ENCODE measurements at places on chromosomes 7 and 10. TPM values are rescaled to one million over a fixed set of nuclear protein-coding genes. Genes with fewer than 3 reads are reported as not detected.

DNA sequence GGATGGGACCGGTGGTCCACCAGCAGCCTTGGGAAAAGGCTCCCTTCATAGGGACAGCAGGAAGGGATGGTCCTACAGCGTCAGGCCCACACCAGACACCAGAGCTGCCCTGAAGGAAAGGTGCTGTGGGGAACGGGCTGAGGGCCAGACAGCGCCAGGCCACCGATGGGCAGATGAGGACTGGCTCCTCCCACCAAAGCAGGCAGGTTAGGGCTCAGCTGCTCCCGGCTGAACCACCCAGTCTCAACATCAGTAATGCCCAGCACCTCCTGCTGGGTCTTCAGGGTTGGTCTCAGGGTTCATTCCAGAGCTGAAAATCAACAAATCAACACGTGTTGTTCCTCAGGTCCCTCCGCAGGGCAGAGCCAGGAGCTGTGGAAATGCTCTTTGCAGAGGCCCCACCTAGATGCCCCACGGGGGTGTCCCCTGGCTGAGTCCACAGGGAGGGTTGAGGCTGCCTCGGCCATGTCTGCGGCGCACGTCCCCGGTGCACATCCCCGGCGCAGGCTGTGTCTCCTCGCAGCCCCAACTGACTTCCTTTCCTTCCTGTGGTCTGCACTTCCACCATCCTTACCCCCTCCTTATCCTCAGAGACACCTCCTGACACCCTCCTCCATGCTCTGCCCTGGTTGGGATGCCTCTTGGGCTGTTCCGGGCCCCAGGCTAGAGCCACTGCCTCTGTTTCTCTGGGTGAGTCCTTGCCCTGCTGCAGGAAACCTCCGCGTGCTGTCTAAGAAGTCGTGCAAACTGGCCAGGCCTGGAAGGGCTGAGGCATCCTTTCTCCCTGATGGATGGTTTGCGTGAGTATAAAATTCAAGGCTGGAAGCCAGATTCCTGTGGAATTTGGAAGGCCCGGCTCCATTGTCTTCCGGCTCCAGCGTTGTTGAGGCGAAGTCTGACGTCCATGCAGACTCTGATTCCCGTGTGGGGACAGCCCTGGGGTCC lies 32.8 kb upstream of the CFAP46 start:
- H3K27ac ChIP-seq, result no peak overlapping the region
- no peaks in the 10 kb centered on the region for H3K4me1 ChIP-seq
- H3K27me3 ChIP-seq, result no peaks in the 10 kb centered on the region
- no peaks in the 10 kb centered on the region for H3K36me3 ChIP-seq

DNA sequence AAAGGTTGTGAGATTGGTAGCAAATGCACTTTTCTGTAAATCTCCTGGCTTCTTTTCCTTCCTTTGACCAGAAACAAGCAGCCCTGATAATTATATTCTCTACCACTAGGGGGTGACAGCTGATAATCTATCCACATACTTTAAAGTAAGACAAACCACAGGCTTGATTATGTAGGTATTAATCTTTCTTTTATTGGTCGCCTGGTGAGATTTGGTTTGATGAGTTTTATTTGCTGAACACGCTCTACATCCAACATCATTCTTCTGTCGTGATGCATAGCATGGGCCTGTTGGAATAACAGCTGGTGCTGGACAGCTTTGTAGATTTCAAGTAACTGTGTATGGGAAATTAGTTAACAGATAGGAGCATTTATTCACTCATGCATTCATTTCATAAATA lies 63.5 kb downstream of the ZNF365 start:
- H3K4me1 ChIP-seq, result no peaks in the 10 kb centered on the region
- DNase-seq, result no peak
- no peak overlapping the region for H3K4me3 ChIP-seq
- no peaks in the 10 kb centered on the region for H3K27me3 ChIP-seq

Gene ZNF12
- total RNA-seq, result 32.2 TPM

Gene SEMA3E
- 2.1 TPM for total RNA-seq

DNA sequence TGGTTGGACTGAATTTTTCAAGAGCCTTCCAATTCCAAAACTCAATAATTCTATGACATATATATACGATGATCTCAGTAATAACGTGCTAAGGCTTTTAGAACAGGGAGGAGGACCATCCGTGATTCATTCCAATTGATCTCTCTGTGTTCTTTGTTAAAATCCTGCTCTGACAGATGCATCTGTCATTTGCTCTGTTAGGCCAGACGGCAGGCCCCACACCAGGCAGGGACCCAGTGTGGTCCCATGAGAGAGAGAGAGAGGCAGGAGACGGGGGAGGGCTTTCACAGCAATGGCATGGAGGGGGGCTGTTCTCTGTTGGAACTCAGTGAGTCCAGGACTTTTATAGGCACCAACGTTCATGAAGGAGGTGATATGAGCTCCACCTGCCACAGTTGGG lies 160.0 kb upstream of the INSYN2A start:
- no peak for DNase-seq
- H3K4me3 ChIP-seq, result no peak overlapping the region
- H3K4me1 ChIP-seq, result no peaks in the 10 kb centered on the region
- no peaks in the 10 kb centered on the region for H3K36me3 ChIP-seq
- H3K27me3 ChIP-seq, result no peaks in the 10 kb centered on the region

DNA sequence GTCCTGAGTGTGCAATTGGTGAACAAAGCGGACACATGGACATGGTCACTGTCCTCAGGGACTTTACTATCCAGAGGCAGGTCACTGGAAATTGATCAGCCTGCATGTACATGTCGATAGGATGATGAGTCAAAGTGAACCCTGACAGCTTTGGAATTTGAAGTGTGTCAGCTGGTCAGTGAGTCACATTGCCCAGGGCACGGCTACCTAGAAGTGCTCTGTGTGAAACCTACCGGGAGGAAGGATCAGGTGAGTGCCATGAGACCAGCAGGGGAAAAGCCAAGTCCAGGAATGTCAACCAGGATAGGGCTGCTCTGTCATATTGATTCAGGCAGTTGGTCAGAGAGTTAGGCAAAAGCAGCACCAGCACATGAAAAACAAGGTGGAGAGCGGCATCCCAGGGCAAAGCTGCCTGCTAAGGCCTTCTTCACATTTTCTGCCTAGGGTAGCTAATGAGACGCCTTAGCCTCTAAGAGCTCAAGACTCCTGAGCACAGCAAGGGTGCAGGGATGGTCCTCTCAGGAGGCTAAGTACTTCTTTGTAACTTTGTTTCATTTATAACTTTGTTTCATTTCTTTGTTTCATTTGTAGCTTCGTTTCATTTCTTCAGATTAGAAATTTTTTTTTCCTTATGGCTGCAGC lies 19.4 kb upstream of the PDCD4 start:
- DNase-seq, result peak; percentile 87
- peaks cover 12% of the 10 kb centered on the region for H3K4me1 ChIP-seq
- no peak overlapping the region for H3K4me3 ChIP-seq

DNA sequence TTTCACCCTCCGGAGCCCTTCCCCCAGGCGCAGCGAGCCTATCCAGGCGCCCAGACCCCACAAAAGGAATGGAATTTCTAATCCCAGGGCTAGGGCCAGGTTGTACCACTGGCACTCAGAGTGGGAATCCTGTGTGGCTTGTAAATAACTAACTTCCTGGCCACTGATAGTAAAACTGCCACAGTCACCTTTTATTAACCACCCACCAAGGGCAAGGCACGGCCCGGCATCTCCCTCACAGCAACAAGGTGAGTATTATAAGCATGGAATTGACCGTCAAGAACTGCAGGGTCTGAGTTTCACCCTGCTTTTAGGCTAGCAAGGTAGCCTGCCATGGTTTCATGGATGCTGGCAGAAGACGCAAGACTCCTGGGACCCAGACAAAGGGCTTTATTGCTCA lies 51.1 kb downstream of the SPOCK2 start:
- H3K27me3 ChIP-seq, result no peaks in the 10 kb centered on the region
- H3K4me1 ChIP-seq, result no peaks in the 10 kb centered on the region
- no peaks in the 10 kb centered on the region for H3K36me3 ChIP-seq

GRCh38 chr7:72413886-72414285 lies 1.7 kb upstream of the CALN1 start:
- no peaks in the 10 kb centered on the region for H3K4me1 ChIP-seq
- H3K4me3 ChIP-seq, result no peak overlapping the region
- no peaks in the 10 kb centered on the region for H3K27me3 ChIP-seq
- no peaks in the 10 kb centered on the region for H3K36me3 ChIP-seq

GRCh38 chr7:118298771-118299170 lies 74.3 kb downstream of the ANKRD7 start:
- H3K27ac ChIP-seq, result no peak overlapping the region
- H3K4me3 ChIP-seq, result no peak overlapping the region
- H3K4me1 ChIP-seq, result no peaks in the 10 kb centered on the region
- H3K27me3 ChIP-seq, result no peaks in the 10 kb centered on the region
- H3K36me3 ChIP-seq, result no peaks in the 10 kb centered on the region
- no peak for DNase-seq

- no peaks in the 10 kb centered on the region for H3K36me3 ChIP-seq
- no peak for DNase-seq
- H3K4me1 ChIP-seq, result no peaks in the 10 kb centered on the region
- H3K4me3 ChIP-seq, result no peak overlapping the region
Observed at GRCh38 chr10:120251821-120252442, 205.1 kb upstream of the PLPP4 start.

DNA sequence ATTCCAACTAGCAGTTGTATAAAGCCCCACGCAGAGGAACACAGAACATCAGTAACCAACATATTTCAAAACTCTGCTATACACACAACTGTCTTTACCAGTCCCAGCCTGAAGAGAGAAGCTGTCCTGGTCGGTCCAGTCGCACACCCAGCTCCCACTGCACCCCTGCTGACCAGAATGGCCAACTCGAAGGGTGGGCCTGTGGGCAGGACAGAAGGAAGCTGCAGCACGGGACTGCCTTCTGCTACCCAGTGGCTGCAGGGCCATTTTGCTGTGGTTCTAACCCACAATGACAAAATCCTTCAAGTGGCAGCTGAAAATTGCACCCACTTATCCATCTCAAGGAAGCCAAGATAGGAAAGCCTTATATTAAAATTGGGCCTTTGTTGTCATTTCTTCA lies 48.2 kb downstream of the GSDME start:
- no peak overlapping the region for H3K4me3 ChIP-seq
- no peaks in the 10 kb centered on the region for H3K36me3 ChIP-seq
- H3K4me1 ChIP-seq, result no peaks in the 10 kb centered on the region

DNA sequence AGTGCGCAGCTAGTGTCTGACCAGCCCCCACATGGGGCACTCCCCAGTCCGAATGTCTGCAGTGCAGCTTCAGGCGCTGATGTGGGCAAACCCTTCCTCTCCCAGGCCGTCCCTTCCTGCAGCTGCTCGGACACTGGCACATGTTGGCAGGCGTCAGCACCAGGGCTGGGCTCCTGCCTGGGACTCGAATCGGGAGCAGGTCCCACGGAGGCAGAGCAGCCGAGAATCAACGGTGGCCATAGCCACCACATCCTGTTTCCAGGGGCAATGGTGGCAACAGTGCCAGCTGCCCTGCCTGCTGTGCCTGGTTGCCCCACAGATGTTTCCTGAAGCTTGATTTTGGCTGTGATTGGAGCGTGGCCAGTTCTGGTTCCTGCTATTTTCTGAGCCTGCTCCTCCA lies 65.8 kb downstream of the MGMT start:
- no peak for DNase-seq
- H3K36me3 ChIP-seq, result no peaks in the 10 kb centered on the region
- H3K27me3 ChIP-seq, result no peaks in the 10 kb centered on the region
- no peaks in the 10 kb centered on the region for H3K4me1 ChIP-seq
- H3K4me3 ChIP-seq, result no peak overlapping the region
- no peak overlapping the region for H3K27ac ChIP-seq

GRCh38 chr7:46202379-46202778 lies 281.3 kb upstream of the IGFBP3 start:
- no peak for DNase-seq
- H3K4me3 ChIP-seq, result no peak overlapping the region
- H3K36me3 ChIP-seq, result no peaks in the 10 kb centered on the region
- H3K27ac ChIP-seq, result no peak overlapping the region

Gene TES
- 68.5 TPM for total RNA-seq

DNA sequence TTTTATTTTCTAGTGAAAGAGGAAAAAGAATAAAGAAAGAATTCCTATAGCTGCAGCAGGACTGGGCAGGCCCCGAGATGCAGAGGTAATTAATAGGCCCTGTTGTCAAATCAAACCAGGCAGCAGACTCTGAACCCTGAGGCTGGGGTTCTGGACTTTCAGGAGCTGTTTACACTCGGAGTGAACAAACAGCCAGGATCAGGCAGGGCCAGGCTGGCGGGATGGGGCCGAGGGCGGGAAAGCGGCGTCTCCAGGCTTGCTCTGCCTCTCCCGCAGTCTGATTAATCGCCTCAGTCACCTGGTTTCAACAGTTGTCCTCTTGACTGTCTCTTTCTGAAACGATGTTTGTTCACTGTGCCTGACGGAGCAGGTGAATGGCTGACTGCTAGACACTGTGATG lies 675.4 kb upstream of the FOXK1 start:
- no peaks in the 10 kb centered on the region for H3K4me1 ChIP-seq
- H3K36me3 ChIP-seq, result no peaks in the 10 kb centered on the region
- no peak for DNase-seq
- no peak overlapping the region for H3K27ac ChIP-seq
- H3K4me3 ChIP-seq, result no peak overlapping the region
- H3K27me3 ChIP-seq, result no peaks in the 10 kb centered on the region

DNA sequence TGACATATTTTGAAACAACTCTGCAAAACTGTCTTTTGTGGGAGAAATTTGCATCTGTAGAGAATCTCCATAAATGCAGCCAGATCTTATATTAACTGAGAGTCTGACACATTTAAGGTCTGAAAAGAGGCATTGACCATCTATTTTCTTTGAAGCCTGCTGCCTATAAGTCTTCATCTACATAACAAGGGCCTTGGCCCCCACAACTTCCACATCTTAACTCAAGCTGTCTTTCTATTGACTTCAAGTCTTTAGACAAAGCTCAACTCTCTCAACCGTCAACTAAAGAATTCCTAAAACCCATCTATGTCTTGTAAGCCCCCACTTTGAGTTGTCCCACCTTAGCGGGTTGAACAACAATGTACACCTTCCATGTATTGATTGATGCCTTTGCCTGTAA lies 72.4 kb upstream of the ADCY1 start:
- no peak overlapping the region for H3K27ac ChIP-seq
- H3K4me1 ChIP-seq, result no peaks in the 10 kb centered on the region
- H3K36me3 ChIP-seq, result no peaks in the 10 kb centered on the region
- no peak overlapping the region for H3K4me3 ChIP-seq

Gene AKR1C4
- total RNA-seq, result not detected

- no peaks in the 10 kb centered on the region for H3K27me3 ChIP-seq
- H3K27ac ChIP-seq, result no peak overlapping the region
- H3K36me3 ChIP-seq, result no peaks in the 10 kb centered on the region
- H3K4me1 ChIP-seq, result no peaks in the 10 kb centered on the region
Observed at GRCh38 chr7:155184923-155185322, 112.8 kb upstream of the INSIG1 start.

Gene DBF4
- total RNA-seq, result 10.9 TPM

DNA sequence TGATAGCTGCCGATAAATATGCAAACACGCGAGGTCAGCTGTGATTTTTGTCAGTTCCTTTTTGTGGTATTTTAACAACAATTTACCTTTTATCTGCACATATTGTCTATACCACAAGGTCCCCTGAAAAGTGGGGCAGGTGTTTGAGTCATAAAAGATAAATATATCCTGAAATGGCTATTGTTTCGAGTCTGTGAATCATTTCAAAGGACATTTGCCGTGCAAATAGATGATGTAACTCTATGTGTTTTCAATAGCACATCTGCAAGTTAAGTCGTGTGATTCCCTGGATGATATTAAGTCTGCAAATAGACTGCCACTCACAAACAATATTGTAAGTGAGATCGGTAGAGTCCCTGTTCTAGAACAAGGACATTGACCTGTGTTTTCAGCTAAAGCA lies 193.0 kb upstream of the PITRM1 start:
- no peak overlapping the region for H3K27ac ChIP-seq
- DNase-seq, result no peak
- no peaks in the 10 kb centered on the region for H3K27me3 ChIP-seq
- H3K36me3 ChIP-seq, result no peaks in the 10 kb centered on the region

GRCh38 chr10:118993214-118993613 lies 36.3 kb upstream of the NANOS1 start:
- H3K4me3 ChIP-seq, result no peak overlapping the region
- H3K36me3 ChIP-seq, result no peaks in the 10 kb centered on the region
- no peaks in the 10 kb centered on the region for H3K27me3 ChIP-seq
- no peak overlapping the region for H3K27ac ChIP-seq
- DNase-seq, result no peak
